ENCODE measurements at places on chromosomes 12 and 14. TPM values are rescaled to one million over a fixed set of nuclear protein-coding genes. Genes with fewer than 3 reads are reported as not detected.

- peak; percentile 28 for DNase-seq
These were observed 18.3 kb upstream of the LRP1-AS start for GRCh38 chr12:57165741-57166140.

The HRK gene
- not detected for total RNA-seq

The UNG gene
- total RNA-seq: 21.3 TPM

GRCh38 chr12:3772380-3772779 lies 19.5 kb upstream of the CRACR2A start:
- no peak for DNase-seq

The MYO1H gene
- total RNA-seq: not detected

DNA sequence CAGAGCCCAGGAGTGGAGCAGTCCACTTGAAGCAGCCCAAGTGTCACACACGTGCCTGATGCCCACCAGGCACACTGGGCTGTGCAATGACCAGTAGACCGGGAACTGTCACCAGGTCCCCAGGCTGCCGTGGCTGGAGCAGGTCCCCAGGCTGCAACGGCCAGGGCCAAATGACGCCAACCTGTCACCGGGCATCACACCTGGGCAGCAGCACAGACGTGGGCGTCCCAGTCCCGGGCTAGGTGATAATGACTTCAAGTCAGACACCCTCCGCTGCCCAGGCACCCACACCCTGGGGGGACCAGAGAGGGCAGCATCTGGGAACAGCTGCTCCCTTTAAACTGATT lies 30.6 kb upstream of the MMP17 start:
- no peak for DNase-seq

DNA sequence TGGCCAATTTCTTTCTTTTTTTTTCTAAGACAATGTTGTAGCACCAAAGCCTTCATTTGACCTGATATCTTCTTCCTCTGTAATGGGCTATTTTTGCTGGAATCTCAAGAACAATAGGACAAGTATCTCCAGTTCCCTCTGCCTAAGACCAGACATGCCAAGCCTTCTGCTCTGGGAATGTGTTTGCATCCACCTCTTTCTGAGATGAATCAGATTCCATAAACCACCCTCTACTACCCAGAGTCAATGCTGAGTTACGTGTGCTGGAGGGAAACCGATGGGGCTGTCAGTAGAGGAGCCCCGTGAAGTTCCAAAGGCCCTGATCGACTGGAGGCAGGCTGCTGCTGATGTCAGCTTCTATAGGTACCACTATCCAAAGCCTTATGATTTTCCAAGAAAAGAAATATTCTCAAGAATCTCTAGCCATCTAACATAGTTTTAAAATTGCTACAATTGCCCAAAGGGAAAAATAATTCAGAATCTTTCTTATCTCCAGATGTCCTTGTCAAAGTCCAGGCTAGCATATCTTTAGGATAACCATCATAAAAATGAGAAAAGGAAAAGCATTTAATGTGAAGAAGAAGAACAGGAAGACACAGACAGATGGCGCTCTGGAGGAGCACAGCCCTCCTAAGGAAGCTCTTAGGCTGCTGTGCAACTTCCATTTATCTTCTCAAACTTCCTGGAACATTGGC lies 101.9 kb downstream of the SLC8A3 start:
- DNase-seq: peak; percentile 7

DNA sequence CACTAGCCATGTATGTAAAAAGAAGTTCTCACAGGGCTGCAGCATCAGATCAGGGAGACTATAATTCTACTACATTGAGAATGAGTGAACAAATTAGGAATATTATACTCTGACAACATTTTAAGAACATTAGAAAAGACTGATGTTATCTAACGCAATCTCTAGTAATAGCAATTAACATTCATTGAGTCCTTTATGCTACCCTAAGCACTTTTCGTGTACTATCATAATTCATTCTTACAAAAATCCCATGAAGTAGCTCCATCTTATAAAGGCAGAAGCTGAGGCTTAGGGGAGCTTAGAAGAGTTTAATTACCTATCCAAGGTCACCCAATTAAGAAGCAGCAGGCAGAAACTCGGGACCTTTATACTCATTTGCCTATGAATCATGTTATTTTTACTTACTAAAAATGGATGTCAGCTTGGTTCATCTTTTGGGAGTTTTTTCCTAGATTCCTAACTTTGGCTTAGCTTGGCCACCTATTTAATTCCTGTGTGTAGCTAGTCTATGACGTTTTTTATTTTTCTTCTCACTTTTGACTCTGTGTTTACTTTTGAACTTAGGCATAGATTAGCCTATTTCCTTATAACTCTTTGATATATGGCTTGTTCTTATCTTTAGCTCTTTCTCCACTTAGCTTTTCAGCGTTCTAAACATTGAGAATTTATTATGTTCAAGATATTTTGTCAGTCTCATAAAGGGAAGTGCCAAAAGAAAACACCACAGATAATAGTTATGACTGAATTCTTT lies 333.5 kb upstream of the DCN start:
- DNase-seq: no peak

- DNase-seq: peak; percentile 82
These were observed 86.8 kb downstream of the ITPR2 start for GRCh38 chr12:26746121-26746714.

- DNase-seq: no peak
These were observed 10.6 kb upstream of the PIP4K2C start for GRCh38 chr12:57580466-57580795.

The PLXNC1 gene
- 0.25 TPM for total RNA-seq

DNA sequence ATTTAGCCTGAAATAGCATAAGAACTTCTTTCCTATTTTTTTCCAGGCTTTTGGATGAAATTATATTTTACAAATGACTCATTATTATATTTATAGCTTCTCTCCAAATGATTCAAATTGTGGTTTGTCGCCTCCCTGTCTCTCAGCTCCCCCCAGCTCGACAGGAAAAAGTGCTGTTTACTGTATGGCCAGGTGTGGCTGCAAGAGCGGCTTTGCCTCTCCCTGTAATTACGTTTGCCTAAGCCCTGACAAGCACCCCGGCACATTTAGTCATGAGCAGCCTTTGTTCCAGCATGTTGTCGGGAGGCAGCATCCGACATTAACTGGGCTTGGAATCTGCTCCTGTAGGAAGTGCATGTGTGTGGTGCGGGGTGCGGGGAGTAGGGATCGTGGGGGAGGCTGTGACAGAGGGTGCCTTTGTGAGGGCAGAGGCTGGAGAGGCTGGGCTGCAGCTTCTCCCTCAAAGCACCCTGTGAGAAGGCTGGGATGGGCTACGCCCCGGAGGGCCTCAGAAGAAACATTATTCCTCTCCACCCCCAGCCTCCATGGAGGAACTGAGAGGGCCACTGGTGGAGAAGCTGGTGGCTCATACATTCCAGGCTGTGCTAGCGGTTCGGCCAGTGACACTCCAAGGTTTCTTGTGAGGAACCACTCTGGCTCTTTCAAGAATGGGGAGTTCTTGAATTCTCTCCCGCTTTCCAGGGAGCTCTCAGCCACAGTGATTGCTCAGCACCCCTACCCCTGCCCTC lies 42.1 kb upstream of the CTDSP2 start:
- peak; percentile 73 for DNase-seq

DNA sequence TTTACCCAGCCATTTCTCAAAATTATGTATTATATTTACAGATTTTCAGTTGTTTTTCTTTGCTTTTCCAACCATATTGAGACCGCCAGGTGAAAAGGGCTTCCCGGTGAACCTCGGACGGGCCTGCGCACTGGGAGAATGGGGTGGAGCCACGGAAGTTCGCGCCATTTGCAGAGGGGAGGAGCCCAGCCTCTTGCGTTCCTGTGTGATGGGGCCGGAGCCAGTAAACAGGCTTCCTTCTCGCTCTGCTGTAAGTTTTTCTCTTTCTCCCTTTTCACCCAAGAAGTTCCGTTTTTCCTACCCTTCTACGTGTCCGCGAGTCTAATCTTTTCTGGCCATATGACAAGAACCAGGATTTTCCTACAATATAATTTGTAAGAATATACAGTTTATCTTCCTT lies 1108.8 kb upstream of the SEL1L start:
- DNase-seq: no peak

GRCh38 chr12:21828136-21828775 lies 53.8 kb upstream of the KCNJ8 start:
- no peak for DNase-seq

The CRY1 gene
- total RNA-seq: 15.7 TPM

GRCh38 chr14:67420102-67420739 lies 8.3 kb upstream of the PLEK2 start:
- DNase-seq: no peak

DNA sequence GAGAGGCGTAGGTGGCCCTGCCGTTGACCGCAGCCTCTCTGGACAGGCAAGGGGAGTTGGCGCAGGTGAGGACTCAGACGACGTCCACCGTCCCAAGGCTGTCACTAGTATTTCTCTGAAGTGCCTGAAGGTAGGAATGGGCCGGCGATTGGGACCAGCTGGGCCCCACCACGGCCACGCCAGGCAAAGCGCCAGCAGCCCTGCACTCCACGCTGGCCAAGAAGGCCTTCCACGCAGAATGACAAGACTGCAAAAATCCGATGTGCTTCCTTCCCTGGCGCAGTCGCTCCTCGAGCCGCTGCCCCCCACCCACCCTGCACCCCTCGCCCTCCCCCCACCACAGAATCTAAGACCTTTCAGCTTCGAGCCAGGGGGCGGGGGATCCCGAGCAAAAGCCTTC lies 17.3 kb upstream of the MLXIP start:
- DNase-seq: no peak

The STAB2 gene
- total RNA-seq: not detected

- DNase-seq: no peak
These were observed 35.7 kb upstream of the DDX11 start for GRCh38 chr12:31037931-31038330.

The ACRBP gene
- not detected for total RNA-seq

The TBX5 gene
- total RNA-seq: 26.5 TPM

DNA sequence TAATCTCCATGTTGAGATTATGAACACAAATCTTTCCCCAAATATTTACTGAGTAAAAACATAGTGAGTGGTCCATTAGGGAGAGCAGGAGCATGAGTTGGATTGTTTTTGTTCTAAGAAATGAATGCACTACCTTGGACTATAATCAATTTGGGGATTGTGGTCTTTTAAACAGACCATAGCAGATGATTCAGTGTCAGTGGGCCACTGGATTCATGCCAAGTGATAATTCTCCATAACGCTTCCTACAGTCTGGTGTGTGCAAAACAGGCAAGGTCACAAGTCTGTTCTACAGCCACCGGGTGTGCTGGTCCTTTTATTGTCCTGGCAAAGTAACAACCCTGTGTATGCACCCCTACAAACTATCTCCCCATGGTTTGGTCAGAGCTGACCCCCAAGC lies 266.3 kb downstream of the APAF1 start:
- DNase-seq: no peak

- DNase-seq: no peak
These were observed 85.8 kb downstream of the TMTC3 start for GRCh38 chr12:88227871-88228270.

DNA sequence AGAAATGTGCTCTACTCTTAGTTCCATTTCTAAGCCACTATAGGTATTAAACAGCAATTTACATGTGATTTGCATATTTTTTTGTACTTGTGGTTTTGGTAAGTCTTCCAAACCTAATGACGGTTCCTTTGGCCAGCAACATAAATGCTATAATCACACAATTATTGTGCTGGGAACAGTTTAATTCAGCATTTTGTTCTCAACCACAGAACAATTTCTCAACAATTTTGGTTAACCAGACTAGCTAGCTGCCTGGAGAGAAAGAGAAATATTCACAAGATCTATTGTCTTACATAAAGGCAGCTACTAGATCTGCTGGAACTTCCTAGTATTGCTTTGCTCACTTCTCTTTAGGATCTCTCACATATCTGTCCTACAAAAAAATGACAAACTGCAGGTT lies 265.3 kb downstream of the SOX5 start:
- DNase-seq: no peak

The LRRC74A gene
- total RNA-seq: not detected

The SOS2 gene
- total RNA-seq: 13.1 TPM

The IL31 gene
- not detected for total RNA-seq

DNA sequence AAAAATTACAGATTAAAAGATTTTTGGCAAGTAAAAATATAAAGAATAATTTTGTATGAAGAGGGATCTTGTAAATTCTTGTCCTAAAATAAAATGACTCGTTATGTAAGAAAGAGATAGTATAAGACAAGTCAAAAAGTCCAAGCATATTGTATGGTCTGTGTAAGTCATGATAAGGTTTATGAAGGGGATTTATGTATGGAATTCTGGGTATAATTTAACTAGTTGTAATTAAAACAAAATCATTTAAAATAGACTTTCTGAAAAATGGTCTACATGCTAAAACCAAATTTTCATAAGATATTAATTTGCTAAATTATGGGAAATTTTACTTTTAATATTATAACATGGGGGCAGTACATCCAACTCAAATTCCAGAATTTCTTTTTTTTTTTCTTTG lies 17.6 kb upstream of the PEX5 start:
- no peak for DNase-seq
